Transverse colon (tissue), 4 donors: ENCODE measurements at places on chromosomes 13 and 19. TPM values are rescaled to one million over a fixed set of nuclear protein-coding genes. Genes with fewer than 3 reads are reported as not detected.
A peak's percentile ranks its signal among the peaks of the same experiment; 100 is the strongest.

- H3K36me3 ChIP-seq, result no peaks in the 10 kb centered on the region
- peaks cover 7% of the 10 kb centered on the region for H3K4me1 ChIP-seq
- DNase-seq, result no peak
- peaks cover 33% of the 10 kb centered on the region for H3K27me3 ChIP-seq
- no peak overlapping the region for H3K27ac ChIP-seq
Measured at GRCh38 chr13:23579896-23580683, 9.9 kb downstream of the TNFRSF19 start.

CCDC70 gene
- total RNA-seq, result not detected

- no peak for DNase-seq
- H3K27me3 ChIP-seq, result no peaks in the 10 kb centered on the region
- no peak overlapping the region for H3K4me3 ChIP-seq
- H3K27ac ChIP-seq, result no peak overlapping the region
- H3K36me3 ChIP-seq, result no peaks in the 10 kb centered on the region
- H3K4me1 ChIP-seq, result no peaks in the 10 kb centered on the region
Measured at GRCh38 chr13:50761406-50761805, 82.1 kb downstream of the DLEU7 start.

CDC34 gene
- total RNA-seq, result 116 TPM

GRCh38 chr13:66536746-66537145 is 693.4 kb downstream of the PCDH9 start:
- H3K27ac ChIP-seq, result no peak overlapping the region
- no peak for DNase-seq
- no peaks in the 10 kb centered on the region for H3K4me1 ChIP-seq
- H3K27me3 ChIP-seq, result no peaks in the 10 kb centered on the region
- no peaks in the 10 kb centered on the region for H3K36me3 ChIP-seq
- no peak overlapping the region for H3K4me3 ChIP-seq

DNA sequence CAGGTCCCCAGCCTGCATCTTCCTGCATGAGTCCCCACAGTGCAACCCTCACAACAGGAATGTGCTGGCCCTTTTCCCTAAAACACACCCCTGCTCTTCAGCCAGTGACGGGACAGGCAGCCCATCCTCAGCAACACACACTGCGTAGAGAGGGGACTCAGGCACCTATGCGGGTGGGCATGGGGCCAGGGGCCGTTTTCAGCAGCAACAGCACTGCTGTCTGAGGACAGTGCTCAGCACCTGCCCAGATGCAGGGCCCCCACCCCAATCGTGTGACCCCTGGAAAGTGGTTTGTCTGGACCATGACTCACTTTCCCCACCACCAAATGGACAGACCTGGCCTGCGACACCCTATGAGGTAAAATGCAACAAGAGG is 28.0 kb upstream of the ISYNA1 start:
- DNase-seq, result no peak
- peak overlapping the region; percentile 83 for H3K27ac ChIP-seq
- H3K4me3 ChIP-seq, result no peak overlapping the region
- no peaks in the 10 kb centered on the region for H3K27me3 ChIP-seq
- H3K36me3 ChIP-seq, result no peaks in the 10 kb centered on the region
- H3K4me1 ChIP-seq, result peaks cover 52% of the 10 kb centered on the region

DNA sequence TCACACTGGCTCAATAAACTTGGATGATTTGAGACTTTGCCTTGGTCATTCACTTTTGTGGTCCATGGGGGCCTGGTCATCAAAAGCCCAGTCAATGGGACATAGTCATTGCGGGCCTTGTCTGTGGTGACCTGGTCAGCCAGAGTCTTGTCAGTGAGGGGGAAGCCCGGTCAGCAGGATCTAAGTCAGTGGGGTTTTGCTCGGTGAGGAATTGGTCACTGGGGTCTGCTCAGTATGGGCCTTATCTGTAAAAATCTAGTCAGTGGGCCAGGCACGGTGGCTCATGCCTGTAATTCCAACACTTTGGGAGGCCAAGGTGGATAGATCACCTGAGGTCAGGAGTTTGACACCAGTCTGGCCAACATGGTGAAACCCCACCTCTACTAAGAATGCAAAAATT is 63.7 kb upstream of the TPM4 start:
- no peaks in the 10 kb centered on the region for H3K36me3 ChIP-seq
- no peaks in the 10 kb centered on the region for H3K27me3 ChIP-seq
- DNase-seq, result no peak
- H3K4me3 ChIP-seq, result no peak overlapping the region
- H3K4me1 ChIP-seq, result no peaks in the 10 kb centered on the region

DNA sequence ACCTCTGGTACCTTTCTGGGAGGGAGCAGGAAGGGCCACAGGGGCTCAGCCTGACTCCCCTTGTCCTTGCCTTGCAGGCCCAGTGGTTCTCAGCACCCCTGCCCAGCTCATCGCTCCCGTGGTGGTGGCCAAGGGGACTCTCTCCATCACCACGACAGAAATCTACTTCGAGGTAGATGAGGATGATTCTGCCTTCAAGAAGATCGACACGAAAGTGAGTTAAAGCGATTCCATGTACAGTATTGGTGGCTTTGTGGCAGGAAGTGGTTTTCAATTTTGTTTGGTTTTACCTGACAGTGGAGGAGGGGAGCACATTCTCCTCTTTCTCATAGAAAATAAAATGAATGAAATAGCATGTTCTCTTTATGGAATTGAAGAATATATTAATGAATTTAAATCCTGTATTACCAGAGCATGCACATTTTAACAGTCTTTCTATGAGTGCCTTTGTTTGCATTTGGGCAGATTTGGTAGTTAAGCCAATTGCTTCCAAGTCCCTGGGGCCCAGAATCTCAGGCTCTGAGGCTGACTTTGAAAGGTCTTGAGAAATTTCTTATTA is 4.1 kb downstream of the MAB21L1 start:
- H3K4me1 ChIP-seq, result peaks cover 10% of the 10 kb centered on the region
- peak overlapping the region; percentile 4 for H3K4me3 ChIP-seq
- H3K27me3 ChIP-seq, result peaks cover 90% of the 10 kb centered on the region
- no peaks in the 10 kb centered on the region for H3K36me3 ChIP-seq
- DNase-seq, result no peak

TGFBR3L gene
- total RNA-seq, result not detected

PRX gene
- 5.0 TPM for total RNA-seq

- no peaks in the 10 kb centered on the region for H3K36me3 ChIP-seq
- H3K27ac ChIP-seq, result no peak overlapping the region
- no peak for DNase-seq
- no peaks in the 10 kb centered on the region for H3K4me1 ChIP-seq
- no peaks in the 10 kb centered on the region for H3K27me3 ChIP-seq
- H3K4me3 ChIP-seq, result no peak overlapping the region
Measured at GRCh38 chr13:70784207-70784989, 676.1 kb upstream of the KLHL1 start.

DNA sequence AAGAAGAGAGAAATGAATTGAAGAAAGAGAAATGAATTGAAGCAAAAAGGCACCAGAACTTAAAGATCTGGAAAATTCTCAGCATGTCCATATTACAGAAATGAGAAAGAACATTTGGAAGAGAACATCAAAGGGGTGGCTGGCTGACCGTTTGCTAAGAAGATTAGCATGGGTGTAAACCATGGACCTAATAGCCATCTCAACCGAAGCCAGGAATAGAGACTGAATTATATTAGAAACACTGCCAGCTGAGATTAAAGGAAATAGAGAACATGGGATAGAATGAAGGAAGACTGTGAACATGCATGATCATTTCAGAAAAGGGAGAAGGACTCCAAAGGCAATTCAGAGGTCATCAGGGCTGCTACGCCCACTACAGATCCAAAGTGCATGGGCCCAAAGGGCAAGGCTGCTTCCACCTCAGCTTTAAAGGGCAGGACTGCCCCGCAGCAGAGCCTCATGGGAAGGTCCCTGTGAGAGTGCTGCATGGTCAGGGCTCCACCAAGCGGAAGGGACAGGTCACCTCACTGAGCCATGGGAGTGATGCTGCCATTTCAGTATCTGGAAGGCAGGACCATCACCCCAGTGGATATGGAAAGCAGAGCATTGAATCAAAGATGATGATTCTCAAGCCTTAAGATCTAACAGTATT is 23.1 kb downstream of the FNDC3A start:
- no peak overlapping the region for H3K4me3 ChIP-seq
- no peaks in the 10 kb centered on the region for H3K4me1 ChIP-seq
- DNase-seq, result no peak

DNA sequence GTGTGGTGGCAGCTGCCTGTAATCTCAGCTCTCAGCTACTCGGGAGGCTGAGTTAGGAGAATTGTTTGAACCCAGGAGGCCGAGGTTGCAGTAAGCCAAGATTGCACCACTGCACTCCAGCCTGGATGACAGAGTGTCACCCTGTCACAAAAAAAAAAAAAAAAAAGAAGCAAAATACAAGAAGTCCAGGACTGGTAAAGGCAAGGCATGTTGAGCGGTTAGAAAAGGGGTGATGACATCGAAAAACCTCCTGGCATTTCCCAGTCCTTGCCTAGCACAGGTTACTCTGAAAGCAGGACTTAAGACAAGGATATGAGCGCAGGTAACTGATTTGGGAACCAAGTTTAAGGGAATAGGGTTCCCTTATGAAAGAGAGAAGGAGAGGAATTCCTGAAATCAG is 2.5 kb upstream of the LILRB4 start:
- no peaks in the 10 kb centered on the region for H3K4me1 ChIP-seq
- H3K4me3 ChIP-seq, result no peak overlapping the region
- peaks cover 8% of the 10 kb centered on the region for H3K27me3 ChIP-seq
- H3K27ac ChIP-seq, result no peak overlapping the region
- no peak for DNase-seq

DNA sequence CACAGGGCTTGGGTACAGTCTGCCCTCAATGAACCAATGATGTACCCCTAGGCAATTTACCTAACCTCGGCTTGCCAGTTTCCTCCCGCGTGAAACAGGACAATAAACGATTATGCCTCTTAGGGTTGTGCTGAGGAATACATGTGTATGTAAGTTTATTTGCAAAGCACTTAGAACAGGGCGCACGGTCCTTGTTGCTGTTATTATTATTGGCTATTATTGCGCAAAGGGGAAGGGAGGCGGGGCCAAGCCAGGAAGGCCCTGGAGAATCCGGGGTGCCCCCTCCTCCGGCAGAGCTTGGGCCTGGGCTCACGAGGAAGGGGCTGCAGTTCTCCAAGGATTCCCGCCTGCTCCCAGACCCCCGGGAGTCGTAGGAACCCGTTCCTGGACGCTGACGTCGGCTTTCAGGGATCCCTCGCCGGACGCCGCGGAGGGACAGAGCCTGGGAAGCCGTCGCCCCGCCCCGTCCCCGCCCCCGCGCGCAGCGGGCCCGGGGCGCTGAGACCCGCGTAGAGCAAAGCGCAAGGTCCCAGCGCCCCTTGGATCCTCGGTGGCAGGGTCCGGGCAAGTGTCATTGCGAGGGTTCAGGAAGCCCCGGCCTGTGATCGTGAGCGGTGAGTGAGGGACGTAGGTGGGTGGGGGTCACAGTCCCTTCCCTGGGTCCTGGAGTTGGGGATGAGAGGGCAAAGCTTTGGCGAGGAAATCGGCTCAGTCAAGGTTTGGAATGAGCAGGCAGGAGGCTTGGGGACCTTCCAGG is at the start of gene TMEM91:
TSS of gene TMEM91 (plus strand) at position 293 of the 757 bp plus-strand sequence. CDS start 1,777 bp downstream, outside the sequence.
- DNase-seq, result peak; percentile 35
- no peaks in the 10 kb centered on the region for H3K36me3 ChIP-seq
- no peaks in the 10 kb centered on the region for H3K27me3 ChIP-seq

DNA sequence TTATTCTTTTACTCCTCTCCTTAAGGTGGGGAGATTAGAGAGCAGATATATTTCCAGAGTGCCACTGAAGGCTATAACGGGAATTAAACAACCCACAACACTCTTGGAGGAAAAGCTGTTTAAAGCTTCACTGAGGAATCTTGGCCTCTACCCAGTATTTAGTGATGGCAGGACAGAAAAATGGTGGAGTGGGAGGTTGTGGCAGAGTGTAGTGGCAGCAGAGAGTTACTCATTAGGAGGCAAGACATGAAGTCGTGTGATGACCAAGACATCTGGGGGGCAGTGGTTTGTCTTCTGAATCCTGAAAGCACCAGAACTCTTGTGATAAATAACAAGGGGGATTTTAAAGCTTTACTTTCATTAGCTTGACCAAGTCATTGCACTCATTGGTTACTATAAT is 563.5 kb upstream of the SLITRK5 start:
- no peak overlapping the region for H3K27ac ChIP-seq
- H3K4me1 ChIP-seq, result no peaks in the 10 kb centered on the region

GRCh38 chr13:87035526-87035925 is 635.6 kb upstream of the SLITRK5 start:
- no peaks in the 10 kb centered on the region for H3K36me3 ChIP-seq
- no peak overlapping the region for H3K4me3 ChIP-seq
- no peak for DNase-seq
- no peaks in the 10 kb centered on the region for H3K4me1 ChIP-seq

FBXL12 gene
- total RNA-seq, result 184 TPM

DNA sequence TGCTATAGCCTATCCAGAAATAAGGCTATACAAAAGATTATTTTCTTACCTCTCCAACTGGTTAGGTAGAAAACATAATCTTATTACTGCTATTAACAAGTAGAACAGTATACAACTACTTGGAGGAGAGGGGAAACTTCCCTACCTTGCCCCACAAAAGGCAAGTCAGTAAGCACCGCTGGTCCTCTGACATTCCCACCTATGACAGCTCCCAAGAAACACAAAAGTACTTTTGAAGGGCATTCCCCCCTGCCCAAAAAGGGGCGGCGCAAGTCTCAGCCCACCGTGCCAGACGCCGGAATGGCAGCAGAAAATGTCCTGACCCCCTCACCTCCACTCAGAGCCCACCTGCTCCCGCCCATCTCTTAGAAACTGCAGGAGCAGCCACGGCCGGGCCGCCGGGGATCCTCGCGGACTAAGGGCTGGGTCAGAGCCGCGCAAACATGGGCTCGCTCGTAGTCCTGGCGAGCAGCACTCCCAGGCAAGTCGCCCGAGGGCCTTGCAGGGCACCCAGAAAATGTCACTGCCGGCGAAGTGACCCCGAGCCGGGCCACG is 437 bp downstream of the SUCLA2 start:
- DNase-seq, result peak; percentile 26
- H3K36me3 ChIP-seq, result no peaks in the 10 kb centered on the region
- H3K4me1 ChIP-seq, result peaks cover 7% of the 10 kb centered on the region
- H3K27ac ChIP-seq, result peak overlapping the region; percentile 81

DNA sequence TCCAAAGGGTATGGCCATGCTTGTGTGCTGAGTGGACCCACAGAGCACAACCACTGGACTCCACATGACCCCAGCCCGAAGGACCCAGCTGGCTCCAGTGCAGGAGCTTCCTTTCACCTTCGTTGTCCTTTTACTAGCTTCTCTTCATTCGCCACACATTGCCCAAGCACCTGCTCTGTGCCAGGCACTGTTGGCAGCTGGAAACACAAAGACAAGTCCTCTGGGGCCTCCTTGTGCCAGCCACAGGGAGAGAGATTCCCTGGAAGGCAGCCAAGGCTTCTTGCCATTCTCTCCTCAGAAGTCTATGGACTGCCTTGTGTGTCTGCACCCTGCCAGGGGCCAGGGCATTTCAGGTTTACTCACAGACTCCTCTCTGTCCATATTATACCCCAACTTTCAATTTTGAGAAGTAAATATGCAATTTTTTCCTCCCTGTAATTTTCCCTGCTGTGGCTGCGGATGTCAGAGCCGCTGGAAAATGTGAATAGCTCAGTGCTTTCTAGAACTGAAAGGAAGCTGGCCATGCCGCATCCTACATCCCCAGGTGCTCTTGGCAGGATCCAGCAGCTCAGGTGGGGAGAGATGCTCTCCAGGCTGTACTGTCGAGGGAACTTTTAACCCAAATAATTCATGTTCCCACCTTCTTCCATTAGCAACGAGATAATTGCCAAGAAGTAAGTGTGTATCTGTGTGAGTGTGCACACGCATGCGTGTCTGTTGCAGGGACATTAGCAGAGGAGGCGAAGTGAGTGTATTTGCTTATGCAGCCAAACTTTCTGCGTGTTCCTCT is 57.2 kb downstream of the CHST8 start:
- peaks cover 14% of the 10 kb centered on the region for H3K27me3 ChIP-seq
- H3K4me1 ChIP-seq, result no peaks in the 10 kb centered on the region
- DNase-seq, result no peak
- H3K27ac ChIP-seq, result no peak overlapping the region
- no peaks in the 10 kb centered on the region for H3K36me3 ChIP-seq
